Amniotic epithelial cell (primary cell): ENCODE measurements at places on chromosomes 3 and 15.

DNA sequence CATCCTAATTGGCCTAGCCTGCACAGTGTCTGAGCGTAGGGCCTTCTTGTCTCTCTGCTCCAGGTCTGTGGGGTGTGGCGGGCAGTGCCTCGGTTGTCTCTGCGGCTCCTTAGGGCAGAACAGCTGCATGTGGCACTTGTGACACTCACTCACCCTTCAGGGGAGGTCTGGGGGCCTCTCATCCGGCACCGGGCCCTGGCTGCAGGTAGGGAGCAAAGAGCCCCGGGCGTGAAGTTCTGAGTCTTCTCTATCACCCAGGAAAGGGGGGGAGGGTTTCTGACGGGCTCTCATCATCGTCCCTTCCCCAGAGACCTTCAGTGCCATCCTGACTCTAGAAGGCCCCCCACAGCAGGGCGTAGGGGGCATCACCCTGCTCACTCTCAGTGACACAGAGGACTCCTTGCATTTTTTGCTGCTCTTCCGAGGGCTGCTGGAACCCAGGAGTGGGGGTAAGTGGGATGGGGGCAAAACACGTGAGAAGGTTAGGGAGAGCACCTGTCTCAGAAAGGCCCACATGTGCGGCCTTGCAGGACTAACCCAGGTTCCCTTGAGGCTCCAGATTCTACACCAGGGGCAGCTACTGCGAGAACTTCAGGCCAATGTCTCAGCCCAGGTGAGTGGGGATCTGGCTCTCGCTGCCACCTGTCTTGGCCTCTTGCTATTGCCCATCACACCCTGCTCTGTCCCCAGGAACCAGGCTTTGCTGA is 2.6 kb downstream of the CHRD start:
- no peak for DNase-seq

DNA sequence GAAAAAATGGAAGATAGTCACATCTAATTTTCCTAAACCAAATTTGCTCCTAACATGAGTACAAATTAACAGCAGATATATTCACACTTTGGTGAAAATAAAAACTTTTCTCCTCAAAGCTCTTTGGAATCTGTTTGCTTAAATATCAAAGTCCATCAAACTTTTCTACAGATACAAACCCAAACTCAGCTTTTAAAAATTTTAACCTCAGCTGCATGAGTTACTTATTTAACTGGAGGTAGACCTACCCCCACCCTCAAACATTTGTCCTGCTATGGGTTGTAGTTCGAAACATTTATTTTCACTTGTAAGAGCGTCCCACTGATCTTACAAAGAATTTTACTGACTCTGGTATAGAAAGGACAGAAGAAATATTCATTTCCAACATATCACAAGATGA is 8.9 kb upstream of the XYLB start:
- no peak for DNase-seq

DNA sequence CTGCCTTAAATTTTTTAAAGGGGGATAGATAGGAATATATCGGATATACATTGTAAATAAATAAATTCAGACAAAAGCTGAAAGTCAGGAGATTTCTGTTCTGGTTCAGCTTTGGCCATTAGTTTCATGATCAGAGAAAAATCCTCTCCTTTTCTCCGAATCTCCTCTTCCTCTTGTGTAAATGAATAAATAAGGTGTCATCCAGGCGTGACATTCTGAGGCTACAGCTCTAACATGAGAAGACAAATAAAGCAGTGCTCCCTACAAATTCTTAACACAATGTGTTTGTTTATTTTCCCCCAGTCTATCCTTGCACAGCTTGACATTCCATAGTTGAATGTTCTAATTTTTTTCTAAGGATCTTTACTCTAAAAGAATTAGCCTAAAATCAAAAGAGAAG is 9.4 kb upstream of the MB21D2 start:
- no peak for DNase-seq

GRCh38 chr3:180184816-180185215 is 148.1 kb upstream of the PEX5L start:
- DNase-seq, result no peak

DNA sequence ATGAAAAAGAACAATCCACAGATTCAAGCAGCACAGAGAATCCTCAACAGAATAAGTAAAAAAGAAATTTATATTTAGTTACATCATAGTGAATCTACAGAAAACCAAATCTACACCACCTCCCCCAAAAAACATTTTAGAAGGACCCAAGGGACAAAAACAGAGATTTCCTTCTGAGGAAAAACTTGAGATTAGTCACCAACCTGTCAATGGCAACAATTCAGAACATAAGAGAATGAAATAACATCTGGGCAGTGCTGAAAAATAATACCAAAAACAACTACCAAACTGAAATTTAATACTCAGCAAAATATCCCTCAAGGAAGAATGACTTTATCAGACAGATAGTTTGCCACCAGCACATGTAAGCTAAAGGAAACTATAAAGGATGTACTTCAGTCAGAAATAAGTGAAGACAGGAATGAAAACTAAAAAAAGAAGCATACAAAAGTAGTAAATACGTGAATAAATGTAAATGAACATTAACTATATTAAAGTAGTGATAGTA is 260.7 kb downstream of the ULK4 start:
- DNase-seq, result no peak

GRCh38 chr15:73051807-73052652 is at the start of gene NEO1:
NEO1 (plus strand) TSS chr15:73052463; CDS start chr15:73052676, 213 bp downstream.
- peak; percentile 62 for DNase-seq

- DNase-seq, result no peak
Measured at GRCh38 chr3:58027704-58028317, 19.6 kb downstream of the FLNB start.

DNA sequence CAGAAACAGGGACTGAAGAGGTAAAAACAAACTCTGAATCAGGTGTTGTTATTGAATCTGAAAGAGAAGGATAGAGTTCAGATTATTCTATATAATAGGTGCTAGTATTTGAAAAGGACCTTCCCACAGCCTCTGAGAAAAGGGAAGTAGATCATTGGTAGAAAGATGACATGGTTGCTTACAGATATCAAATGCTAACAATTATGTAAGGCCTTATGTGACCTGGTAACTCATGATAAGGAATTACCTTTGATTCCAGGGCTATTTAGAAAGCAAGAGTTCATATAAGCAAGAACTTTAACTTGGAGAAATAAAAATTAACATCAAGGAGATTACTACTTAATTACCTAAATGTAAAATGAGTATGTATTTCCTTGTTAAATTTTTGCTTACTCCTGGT is 7.6 kb downstream of the SLC27A2 start:
- DNase-seq, result no peak

- DNase-seq, result no peak
Measured at GRCh38 chr3:54138937-54139547, 16.7 kb downstream of the CACNA2D3 start.

DNA sequence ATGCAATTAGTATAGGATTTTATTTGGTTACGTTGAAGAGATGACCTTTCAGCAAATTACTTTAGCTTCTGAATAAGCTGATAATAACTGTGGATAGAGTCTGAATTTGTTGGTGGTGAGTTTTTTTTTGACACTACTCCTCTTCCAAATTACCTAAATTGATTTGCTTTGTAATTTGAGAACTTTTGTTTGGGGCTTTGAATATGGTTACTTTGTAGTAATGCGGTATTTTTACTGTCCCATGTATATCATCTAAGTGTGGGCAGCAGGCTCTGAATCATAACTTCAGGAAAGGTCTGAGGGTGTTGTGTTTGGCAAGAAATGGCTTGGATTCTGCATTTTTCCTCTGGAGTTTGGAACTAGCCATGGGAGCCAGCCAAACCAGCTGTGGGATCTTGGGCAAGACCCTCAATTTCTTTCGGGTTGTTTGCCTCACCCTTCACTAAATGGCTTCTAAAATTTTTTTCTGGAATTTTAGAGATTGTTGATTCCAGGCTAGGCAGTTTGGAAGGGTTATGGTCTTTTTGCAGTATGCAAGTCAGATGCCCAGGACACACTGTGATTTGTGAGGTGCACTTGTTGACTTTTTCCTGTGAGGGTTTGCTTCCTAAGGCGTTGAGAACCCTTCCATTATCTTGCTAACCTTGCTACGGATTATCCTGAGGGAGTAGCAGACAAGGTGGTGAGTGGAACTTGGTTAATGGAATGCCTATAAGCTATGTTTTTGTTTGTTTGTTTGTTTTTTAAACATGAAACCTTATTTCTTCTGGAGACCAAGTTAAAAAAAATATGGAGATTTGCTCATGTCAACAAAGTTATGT is 10.4 kb downstream of the PTPRG start:
- peak; percentile 60 for DNase-seq

GRCh38 chr3:45976191-45977091 is 19.2 kb downstream of the FYCO1 start:
- no peak for DNase-seq
